ENCODE measurements at places on chromosomes 7 and 10.

- DNase-seq: no peak
Measured at GRCh38 chr7:99505324-99505662, 831 bp downstream of the ZKSCAN5 start.

GRCh38 chr10:64261092-64261491, 739.9 kb downstream of the REEP3 start:
- DNase-seq: no peak

GRCh38 chr7:48011323-48011722, 17.6 kb downstream of the SUN3 start:
- DNase-seq: no peak

- no peak for DNase-seq
Measured at GRCh38 chr7:7114575-7115291, 67.6 kb upstream of the C1GALT1 start.

DNA sequence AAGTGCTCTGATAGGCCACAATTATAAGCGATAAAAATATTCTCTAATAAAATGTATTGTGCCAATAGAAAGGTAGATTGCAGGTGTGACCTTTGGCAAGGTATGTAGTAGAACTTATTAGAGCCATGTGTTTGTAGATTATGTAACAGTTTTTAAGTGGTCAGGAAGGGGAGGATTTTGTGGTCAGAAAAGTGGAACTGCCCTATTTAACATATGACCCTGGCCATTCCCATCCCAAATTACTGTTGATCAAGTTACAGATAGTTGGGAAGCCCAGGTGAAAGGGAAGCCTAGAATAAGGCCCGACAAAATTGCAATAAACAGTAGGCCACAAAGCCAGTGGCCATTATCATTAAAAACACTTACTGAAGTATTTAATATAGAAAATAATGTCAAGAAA, 89.2 kb downstream of the SPAG6 start:
- no peak for DNase-seq

DNA sequence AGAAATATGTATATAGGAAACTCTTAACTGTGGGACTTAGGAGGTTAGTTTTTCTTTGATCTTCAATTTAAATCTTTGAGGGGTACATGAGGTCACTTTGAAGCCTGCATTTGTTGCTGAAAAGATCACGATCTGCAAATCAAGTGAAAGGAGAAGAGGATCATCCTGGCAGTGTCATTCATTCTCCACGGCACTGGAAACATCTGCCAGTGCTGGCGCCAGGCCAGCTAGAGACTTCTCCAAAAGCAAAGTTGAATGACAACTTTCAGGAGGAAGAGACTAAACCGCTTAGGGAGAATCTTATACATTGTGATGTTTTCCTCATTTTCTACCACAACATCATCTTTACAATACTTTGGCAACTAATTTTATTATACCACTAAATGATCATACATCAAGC, 42.5 kb downstream of the MRC1 start:
- no peak for DNase-seq

DNA sequence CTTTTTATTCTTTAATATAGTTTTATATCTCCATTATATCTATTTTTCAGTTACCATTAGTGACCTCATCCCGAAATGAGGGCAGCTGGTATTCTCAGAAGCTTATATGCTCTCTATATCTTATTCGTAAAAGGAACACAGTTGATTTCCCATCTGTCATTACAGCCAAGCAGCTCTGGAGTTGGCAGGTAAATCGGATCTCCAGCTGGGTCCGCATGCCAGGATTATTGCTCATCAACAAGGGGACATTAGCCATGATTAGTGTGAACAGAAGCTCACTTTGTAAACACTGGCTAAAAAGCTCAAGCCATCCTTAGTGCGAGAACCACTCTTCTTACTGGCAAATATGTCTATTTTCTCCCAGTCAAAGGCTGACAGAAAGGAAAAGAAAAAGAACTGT, 180.3 kb downstream of the NPSR1 start:
- DNase-seq: no peak

- DNase-seq: no peak
Measured at GRCh38 chr7:75533926-75534325, 41.8 kb downstream of the SPDYE5 start.

- peak; percentile 89 for DNase-seq
Measured at GRCh38 chr7:123749537-123749857, 694 bp upstream of the WASL start.

Measured in ACHN (cell line).